Type B pancreatic cell (in vitro differentiated cells): ENCODE measurements at places on chromosomes 6 and 20.

- peak; percentile 76 for DNase-seq
These were observed 1.3 kb downstream of the SOBP start for GRCh38 chr6:107491138-107491609.

GRCh38 chr20:40293740-40294139 is 395.3 kb downstream of the MAFB start:
- DNase-seq: no peak

DNA sequence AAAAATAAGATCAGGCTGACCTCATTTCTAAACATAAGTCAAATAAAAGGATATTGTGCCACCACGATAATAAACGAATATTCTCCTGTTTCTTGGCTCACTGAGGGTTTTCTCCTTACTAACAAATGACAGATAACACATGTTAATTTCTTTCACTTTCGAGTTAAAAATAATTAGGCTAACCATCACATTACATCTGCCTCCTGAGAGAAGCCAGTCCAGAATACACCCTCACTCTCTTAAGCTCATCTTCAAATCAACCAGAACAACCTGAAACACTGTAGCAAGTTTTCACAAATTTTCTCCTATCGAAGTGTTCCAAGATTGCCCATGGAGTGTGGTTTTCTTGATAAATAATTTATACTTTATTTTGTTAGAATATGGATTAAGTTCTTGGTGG is 1285.6 kb upstream of the EYS start:
- DNase-seq: no peak

DNA sequence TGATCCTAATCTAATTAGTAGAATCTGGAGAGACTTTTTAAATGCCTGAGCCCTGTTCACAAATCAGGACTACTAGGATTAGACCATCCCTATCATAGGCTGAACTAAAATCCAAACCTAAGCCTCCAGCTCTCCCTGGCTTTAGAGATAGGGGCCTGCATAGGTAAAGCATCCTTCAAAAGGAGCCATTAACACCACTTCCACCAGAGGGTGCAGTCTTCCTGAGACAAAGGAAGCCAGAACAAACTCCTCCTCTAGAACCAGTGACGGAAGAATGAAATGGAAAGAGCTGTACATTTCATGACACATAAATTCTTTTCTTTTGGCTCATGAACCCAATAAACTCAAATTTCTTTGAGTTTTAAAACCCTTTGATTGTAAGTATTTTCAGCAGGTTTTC is 291.2 kb upstream of the ADGRB3 start:
- DNase-seq: no peak

GRCh38 chr6:143222801-143223231 is 162.1 kb downstream of the AIG1 start:
- no peak for DNase-seq

DNA sequence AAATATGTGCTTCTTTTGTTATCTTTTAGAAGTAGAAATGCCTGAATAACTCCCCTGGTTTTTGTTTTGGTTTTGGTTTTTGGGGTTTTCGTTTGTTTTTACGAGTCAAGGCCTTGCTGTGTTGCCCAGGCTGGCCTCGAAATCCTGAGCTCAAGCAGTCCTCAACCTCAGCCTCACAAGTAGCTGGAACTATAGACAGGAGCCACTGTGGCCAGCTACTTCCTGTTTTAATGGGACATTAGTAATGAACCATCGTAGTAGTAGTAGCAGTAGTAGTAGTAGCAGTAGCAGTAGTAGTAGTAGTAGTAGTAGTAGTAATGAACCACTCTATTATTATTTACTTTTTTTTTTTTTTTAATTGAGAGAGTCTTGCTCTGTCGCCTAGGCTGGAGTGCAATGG is 66.0 kb downstream of the UBR2 start:
- DNase-seq: no peak
